T-cell (primary cell): ENCODE measurements at places on chromosomes 5 and 9. TPM values are rescaled to one million over a fixed set of nuclear protein-coding genes. Genes with fewer than 3 reads are reported as not detected.

Gene RASEF
- total RNA-seq: not detected

Gene SPATA31D4
- total RNA-seq: not detected

Gene ADRA1B
- total RNA-seq: not detected

Gene LRRC70
- total RNA-seq: 4.2 TPM

Gene OTP
- total RNA-seq: not detected

Gene CYLC2
- total RNA-seq: not detected

Gene RALGPS1
- total RNA-seq: 7.3 TPM

Gene AKNA
- total RNA-seq: 427 TPM
